T-helper 1 cell (primary cell): ENCODE measurements at places on chromosomes 7 and 10.

DNA sequence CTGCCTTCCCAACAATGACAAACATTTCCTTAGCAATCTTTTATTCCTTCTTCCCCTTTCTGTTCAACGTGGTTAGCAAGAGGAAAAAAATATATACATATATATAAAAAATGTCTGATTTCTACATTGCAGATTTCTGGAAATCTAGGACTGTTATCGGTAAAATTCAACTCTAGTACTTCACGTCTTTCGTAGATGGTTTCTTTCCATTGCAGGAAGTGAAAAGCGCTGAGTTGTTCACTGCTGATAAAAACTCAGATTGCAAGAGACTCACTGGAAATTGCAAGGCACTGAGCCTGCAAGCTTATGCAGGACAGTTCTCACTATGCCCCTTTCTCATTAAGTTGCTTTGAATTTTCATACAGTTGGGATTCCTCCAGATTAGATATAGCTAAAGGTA is 23.9 kb downstream of the KIN start:
- DNase-seq, result no peak

DNA sequence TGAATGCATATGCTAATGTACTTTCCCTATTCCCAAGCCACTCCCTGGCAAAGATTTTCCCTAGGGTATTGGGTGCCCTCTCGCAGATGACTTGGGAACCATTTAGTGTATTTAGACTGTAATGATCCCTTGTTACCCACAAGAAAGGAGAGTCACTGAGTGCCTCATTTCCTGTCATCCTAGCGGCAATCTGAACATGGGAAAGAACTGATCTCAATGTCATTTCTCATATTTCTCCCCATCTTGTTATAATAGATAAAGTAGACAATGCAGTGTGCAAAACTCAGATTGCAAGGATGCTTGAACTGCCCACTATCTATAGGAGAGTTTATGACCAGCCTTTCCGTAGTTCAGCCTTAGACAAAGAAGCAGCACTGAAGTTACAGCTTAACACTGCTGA is 123.3 kb downstream of the MICU1 start:
- DNase-seq, result no peak

DNA sequence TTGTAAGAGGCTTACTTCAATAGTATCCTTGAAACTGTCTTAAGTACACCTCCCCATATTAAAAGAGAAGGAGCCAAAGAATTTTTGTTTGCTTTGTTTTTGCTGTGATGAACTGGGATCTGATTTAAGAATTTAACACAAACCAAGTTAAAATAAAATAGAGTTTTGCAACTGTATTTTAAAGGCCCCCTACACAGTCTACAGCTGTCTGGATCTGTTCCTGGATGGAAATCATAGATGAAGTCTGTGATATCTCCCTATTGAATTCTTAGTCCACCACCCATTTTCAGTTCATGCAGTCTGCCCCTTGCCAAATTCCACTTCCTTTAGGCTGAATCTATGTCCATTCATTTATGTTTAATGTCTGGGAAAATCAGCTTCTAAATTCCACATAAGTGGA is 169.8 kb upstream of the MEOX2 start:
- no peak for DNase-seq

GRCh38 chr10:131911451-131911850 is 10.6 kb downstream of the PPP2R2D start:
- no peak for DNase-seq

GRCh38 chr7:11485636-11486035 is 346.4 kb downstream of the THSD7A start:
- no peak for DNase-seq

DNA sequence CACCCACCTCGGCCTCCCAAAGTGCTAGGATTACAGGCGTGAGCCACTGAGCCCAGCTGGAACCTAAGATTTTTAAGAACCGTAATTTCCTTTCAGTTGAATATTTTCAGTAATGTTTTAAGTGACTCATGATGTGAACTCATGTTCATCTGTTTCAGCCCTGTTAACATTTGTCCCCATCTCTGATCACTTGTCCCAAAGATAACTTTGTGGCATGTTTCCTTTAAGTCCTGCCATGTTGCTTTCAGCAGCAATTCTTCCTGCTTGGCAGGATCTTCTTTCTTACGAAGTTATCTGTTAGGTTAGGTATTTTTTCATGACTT is 19.3 kb downstream of the ZRANB1 start:
- DNase-seq, result no peak

- no peak for DNase-seq
These were observed 144.2 kb downstream of the CTTNBP2 start for GRCh38 chr7:117728890-117729624.
